Kidney capillary endothelial cell (primary cell): ENCODE measurements at places on chromosomes 1 and 21.
A peak's percentile ranks its signal among the peaks of the same experiment; 100 is the strongest.

- no peak for DNase-seq
These were observed 291.1 kb upstream of the ADGRL2 start for GRCh38 chr1:81509594-81509993.

- no peak for DNase-seq
These were observed 551.7 kb downstream of the MATN1 start for GRCh38 chr1:30171537-30172298.

- DNase-seq: no peak
These were observed 2.2 kb downstream of the ACAP3 start for GRCh38 chr1:1305300-1306069.

GRCh38 chr1:37588939-37589338 is 6.8 kb downstream of the GNL2 start:
- no peak for DNase-seq

DNA sequence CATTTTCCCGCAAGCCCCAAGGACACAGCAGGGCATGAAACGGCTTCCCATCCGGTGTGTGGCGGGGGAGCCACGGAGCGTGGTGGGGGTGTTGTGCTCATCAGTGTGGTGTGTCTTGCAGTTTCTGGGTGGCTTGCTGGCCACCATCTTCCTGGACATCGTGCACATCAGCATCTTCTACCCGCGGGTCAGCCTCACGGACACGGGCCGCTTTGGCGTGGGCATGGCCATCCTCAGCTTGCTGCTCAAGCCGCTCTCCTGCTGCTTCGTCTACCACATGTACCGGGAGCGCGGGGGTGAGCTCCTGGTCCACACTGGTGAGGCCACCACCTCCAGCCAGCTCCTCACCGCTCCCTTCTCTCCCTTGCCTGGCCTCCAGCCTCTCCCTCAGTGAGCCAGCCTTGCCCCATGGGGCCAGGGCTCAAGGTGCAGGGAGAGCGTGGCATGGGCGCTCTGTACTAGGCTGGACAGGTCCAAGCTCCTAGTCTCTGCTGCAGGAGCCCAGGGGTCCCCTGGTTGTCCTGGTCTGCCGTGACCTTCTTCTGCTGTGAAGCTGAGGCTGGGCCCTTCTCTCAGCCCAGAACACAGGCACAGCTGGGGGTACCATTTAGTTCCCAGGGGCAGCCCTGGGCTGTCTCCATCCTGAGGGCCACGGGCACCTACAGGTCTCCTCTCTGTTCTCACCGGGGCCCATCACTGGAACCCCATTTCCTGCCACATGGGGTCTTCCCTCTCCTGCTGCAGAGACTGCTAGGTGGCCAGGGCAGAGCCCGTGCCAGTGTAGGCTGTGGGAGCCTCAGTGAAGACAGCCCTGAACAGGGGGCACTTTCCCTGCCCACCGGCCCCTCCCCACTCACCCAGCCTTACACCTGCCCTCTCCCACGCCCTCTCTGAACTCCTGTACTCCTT is 12.6 kb downstream of the AGTRAP start:
- no peak for DNase-seq

GRCh38 chr1:9389968-9390367 is 97.3 kb downstream of the SPSB1 start:
- no peak for DNase-seq

DNA sequence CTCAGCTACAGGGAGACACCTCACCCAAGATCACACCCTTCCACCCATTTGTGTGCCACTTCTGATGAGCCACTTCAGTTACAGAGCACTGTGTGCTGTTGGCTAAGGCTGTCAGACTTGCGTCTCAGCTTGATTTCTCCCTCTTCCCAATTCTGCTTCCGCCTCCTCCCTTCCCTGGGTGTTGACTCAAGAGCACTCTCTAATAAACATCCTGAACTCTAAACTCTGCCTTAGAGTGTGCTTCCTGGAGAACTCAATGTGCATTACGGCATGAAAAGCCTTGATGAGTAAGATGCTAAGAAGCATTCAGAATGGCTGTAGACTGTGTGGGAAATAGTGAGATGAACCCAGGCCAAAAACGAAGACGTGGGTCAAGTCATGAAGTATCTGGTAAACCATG is 54.9 kb upstream of the S1PR1 start:
- peak; percentile 95 for DNase-seq

DNA sequence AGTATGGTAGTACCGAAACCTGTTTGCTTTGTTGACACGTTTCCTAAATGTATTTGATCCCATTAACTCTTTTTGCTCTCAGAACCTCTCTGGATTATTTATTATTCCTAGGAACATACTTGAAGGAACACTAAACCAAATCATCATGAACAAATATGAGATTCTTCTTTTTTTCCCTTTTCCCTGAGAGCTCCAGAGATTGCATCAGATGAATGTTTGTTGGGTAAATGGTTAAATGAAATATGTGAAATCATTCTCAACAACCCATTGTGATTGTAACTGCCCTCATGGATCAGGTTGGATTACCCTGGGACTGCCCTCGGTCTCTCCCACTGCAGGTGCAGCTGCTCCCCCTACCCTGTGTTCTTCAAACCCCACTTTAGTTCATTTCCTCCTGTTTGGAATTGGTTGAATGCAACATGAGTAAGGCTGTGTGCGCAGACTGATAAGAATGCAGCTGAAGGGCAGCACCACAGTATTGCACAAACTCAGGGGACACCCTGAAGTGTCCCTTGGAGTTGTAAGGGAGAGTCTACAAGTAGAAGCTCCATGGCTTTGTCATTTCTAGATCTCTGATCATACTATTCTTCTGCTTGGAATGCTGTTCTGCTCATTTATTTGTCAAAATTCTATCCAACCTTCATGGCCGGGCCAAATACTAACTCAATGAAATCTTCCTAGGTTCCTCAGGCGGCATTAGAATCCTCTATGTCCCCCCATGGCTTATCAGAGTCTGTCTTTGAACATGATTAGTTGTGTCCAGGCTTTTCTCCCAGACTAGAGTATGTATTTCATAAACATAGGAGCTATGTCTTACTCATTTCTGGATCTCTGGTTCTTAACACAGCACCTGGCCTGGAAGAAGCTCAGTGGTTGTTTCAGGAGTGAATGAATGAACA is 47.1 kb upstream of the NEK2 start:
- DNase-seq: no peak

DNA sequence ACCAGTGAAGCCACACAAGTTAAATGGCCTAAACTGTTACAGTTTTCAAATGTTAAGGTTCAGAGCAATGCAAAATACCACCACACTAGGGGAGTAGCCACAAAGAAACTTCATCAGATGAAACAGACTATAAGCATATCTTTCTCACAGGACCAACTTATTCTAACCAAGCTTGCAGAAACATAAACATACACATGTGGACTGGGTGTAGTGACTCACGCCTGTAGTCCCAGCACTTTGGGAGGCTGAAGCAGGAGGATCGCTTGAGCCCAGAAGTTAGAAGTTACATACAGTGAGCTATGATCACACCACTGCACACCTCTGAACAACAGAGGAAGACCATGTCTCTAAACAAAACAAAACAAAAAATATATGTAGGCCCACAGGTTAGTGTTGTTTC is 17.3 kb downstream of the WDR47 start:
- DNase-seq: no peak

DNA sequence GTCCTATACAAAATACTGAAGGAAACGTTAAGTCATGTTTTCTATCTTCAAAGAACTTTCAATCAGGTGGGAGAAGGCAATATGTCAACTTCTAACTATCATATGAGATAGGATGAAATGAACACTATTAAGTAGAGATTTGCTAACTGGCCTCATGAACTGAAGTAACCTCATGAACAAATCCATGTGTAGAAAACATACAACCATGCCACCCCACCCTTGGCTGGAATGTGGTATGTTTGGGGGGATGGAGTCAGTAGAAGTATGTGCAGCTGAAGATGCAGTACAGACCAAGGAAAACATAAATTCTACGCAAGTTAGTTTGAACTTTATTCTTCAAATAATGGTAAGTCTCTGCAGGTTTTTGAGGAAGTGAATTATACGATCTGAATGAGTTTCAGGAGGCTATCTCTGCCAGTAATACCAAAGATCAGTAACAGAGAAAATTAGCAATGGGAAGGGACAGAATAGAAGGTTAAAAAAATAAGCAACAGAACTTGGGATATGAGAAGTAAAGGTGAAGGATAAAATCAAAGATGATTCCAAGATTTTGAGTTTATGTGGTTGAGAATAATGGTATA is 4.5 kb downstream of the TRMT1L start:
- DNase-seq: no peak

- no peak for DNase-seq
These were observed 17.7 kb downstream of the PTPRC start for GRCh38 chr1:198656500-198656932.

- no peak for DNase-seq
These were observed 14.6 kb downstream of the TENT5C start for GRCh38 chr1:117620440-117620839.

GRCh38 chr1:176517484-176517883 is 54.5 kb downstream of the PAPPA2 start:
- DNase-seq: no peak

GRCh38 chr1:194846488-194846887 is 1660.1 kb upstream of the B3GALT2 start:
- no peak for DNase-seq

- no peak for DNase-seq
These were observed 9.3 kb upstream of the ETS2 start for GRCh38 chr21:38796424-38796823.

GRCh38 chr1:7940745-7941436 is at the start of gene TNFRSF9:
TNFRSF9 (minus strand) TSS chr1:7940839; CDS start chr1:7939994, 845 bp downstream.
- DNase-seq: no peak

GRCh38 chr1:116889380-116889779 is 20.3 kb upstream of the PTGFRN start:
- DNase-seq: no peak

- DNase-seq: no peak
These were observed 39.0 kb upstream of the MYSM1 start for GRCh38 chr1:58738876-58739275.
